HT1080 (cell line): ENCODE measurements at places on chromosomes 4 and X.
A peak's percentile ranks its signal among the peaks of the same experiment; 100 is the strongest.

DNA sequence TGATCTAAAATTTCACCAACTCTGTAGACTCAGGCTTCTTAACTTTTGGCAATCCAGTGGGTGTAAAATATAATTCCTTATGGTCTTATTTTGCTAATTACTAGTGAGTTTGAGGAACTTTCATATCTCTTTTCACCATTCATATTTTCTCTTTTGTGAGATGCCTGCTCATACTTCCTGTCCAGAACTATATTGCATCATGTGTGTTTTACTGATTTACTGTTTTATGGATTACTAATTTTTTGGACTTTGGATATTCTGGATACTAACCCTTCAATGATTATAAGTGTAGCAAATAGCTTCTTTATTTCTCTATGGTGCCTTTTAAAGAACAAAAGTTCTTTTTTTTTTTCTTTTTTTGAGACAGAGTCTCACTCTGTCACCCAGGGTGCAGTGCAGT, 20.6 kb downstream of the GSX2 start:
- no peak for DNase-seq

GRCh38 chr4:96162636-96163035, 322.7 kb downstream of the PDHA2 start:
- no peak for DNase-seq

- DNase-seq = peak; percentile 76
These were observed 6.0 kb downstream of the P2RY4 start for GRCh38 chrX:70254063-70254400.

GRCh38 chrX:69530306-69530705, 26.2 kb downstream of the NALF2 start:
- no peak for DNase-seq
